GM06990 (cell line): ENCODE measurements at places on chromosomes 2 and 18.

- DNase-seq: no peak
Observed at GRCh38 chr2:148021059-148021861, at the start of gene MBD5. TSS of gene MBD5 (plus strand) at chr2:148021091.

DNA sequence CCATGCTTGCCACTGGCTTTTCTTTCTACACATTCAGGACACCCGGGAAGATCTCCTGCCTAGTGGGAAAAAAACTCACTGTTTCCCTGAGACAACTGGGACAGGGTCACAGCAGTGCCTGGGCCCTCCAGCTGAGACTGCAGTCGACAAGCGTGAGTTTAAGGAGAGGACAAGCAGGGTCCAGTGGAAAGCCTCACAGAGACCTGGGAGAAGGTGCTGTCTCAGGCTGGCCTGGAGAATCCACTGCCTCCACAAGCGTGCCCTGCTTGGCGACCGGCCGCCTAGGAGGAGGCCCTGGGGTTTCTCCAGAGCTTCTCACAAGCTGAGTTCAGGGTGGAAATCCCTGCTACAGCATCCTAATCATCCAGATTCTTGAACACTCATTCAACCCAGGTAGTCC lies 519.6 kb upstream of the RAB6C start:
- no peak for DNase-seq

- no peak for DNase-seq
Observed at GRCh38 chr2:215288112-215288815, 23.6 kb upstream of the ATIC start.

GRCh38 chr2:71611247-71611646 lies 157.9 kb downstream of the DYSF start:
- DNase-seq: no peak

- DNase-seq: no peak
Observed at GRCh38 chr18:13378150-13378549, 159.6 kb downstream of the LDLRAD4 start.

DNA sequence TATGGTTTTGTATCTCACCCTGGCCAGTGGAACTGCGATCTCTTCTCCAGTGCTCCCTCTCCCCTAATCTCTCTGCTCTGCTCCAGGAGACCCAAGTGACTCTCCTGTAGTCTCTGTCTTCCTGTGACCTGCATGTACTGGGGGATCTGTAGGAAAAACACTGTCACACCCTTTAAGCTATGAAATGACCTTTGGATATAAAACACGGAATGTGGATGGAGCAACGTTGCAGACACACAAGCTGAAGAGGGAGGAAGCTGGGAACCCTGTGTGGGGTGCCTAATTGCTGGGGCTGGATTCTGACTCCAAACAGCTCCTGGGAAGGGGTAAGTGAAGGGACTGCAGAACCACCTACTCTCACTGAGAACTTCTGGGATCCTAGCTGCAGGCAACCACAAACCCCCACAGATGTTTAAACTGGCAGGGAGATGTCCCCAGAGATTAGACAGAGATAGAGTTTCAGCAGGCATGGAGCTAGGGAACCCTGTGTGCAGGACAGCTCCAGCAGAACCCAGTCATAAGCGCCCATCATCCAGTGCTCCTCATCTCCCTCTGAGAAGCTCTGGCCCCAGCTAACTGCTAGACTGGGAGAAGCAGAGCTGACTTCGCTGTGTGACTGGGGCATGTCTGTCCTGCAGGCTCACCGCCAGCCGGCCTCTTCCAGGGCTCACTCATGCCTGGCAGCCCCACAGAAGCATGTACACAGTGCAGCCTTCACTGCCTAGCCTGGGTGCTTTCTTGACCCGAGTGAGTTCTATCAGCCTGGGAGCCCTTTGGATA lies 482.7 kb upstream of the SETBP1 start:
- no peak for DNase-seq

GRCh38 chr2:42183775-42184174 lies 14.6 kb downstream of the EML4 start:
- DNase-seq: no peak

- DNase-seq: no peak
Observed at GRCh38 chr2:219919506-219919905, 292.1 kb downstream of the SLC4A3 start.

DNA sequence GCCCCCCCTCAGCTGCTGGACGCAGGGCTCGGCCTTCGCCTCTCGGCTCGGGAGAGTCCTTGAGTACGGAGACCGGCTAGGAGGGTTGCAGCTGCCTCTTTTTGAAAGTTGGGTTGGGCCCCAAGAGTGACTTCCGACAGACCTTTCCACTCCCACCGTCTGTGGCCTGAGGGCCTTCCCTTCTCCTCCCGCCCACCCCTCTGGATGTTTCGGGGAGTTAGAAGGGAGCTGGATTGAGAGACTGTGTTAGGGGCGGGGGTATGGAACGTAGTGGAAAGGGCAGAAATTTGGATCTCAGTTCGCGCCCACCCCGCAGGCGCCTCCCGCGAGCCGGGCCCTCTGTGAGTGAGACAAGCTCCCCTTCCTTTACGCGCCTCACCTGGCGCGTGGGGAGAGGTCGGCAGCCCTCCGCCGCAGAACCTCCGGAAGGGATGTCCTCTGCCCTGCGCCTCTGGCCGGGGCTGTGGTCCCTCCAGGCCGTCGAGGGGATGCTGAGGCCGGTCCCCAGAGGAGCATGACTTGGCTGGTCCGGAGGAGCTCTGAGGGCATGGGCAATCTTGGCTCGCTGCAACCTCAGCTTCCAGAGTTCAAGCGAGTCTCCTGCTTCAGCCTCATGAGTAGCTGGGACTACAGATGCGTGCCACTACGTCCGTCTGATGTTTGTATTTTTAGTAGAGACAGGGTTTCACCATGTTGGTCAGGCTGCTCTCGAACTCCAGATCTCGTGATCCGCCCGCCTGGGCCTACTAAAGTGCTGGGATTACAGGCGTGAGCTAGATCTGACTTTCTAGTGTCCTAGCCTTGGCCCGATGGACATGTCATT lies 15.9 kb downstream of the C2orf74 start:
- peak; percentile 68 for DNase-seq

DNA sequence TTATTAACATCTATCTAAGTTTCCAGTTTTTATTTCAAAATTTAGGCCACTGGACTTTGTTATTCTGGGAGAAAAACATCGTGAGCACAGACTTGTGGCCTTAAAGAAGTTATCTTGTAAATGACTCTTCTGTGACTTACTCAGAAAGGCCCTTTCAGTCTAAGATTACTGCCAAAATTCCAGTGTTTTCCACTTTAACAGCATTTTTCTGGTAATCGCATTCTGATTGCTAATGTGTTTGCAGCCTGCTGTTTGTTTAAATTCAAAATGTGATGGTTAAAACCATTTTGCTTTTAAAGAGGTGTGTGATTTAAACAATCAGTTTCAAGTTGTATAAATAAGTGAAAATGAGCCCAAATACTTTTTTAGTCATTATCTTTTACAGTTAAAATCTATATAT lies 136.7 kb upstream of the DAPL1 start:
- no peak for DNase-seq

GRCh38 chr18:4721545-4721944 lies 266.4 kb upstream of the DLGAP1 start:
- no peak for DNase-seq

DNA sequence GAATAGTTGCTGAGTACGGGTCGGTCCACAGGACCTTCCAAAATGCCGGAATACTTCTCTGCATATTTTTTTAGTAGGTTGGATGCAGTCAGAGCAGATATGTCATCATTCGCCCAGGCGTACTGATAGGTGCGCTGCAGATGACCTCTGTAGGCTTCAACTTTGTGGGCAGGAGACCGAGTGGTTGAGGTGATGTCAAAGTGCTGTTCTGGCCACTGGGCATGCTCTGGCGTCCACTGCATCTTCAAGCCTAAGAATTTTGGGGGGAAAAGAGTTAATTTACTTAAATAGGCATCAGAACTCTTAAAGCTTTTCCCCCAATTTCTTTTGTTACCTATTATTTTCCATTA lies 124.3 kb downstream of the FIGN start:
- no peak for DNase-seq

DNA sequence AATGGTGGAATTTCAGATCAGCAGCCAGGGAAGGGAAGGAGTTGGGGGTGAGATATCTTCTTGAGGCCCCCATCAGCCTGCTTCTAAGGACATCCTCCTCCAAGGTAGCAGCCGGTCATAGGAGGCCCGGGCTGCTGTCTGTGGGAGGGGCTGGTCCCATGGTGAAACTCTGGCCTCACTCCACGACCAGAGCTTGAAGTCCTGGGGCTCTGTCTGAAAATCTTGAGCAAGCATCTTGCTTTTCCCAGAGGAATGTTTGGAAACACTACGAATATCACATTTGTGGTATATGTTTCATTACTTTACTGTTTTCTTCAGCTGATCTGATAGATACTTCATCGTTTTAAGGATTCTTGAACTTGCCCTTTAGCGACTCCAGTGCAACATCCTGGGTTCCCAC lies 103.7 kb downstream of the CTAGE1 start:
- DNase-seq: no peak

- no peak for DNase-seq
Observed at GRCh38 chr2:8288206-8288605, 393.6 kb upstream of the ID2 start.

- no peak for DNase-seq
Observed at GRCh38 chr2:25617948-25618646, 55.3 kb downstream of the DTNB start.

GRCh38 chr2:19839438-19839837 lies 62.3 kb downstream of the TTC32 start:
- DNase-seq: no peak

DNA sequence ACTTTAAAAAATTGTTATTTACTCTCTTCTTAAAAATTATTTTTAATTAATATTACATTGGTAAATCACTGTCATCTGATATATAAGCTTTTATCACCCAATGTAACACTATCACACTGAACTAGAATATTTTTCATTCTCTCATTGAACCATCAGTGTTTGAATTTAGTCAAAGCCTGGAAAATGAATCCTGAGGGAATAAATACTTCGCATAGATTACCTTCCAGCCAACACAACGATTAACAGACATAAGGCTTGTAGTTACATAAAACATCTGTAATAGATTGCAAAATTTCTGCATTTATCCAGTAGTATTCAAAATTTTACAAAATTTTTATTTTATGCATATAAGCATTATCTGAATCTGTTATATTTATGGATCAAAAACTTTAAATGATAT lies 314.9 kb downstream of the ERBB4 start:
- no peak for DNase-seq

DNA sequence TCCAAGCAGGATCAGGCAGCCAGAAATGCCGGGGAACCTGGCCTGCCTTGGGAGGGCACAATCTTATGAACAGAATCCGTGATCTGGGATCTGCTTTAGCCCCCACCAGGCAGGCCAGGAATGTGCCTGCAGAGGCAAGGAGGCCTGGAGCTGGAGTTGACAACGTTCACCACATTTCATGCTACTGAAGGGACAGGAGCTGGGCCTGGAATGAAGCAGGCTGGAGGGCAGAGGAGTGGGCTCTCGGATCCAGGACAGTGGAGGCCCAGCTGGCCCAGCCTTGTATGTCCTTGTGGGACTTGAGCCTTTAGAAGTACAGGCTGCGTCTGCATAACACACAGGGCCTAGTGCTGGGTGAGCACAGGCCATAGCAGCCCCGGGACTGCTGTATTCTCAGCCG lies 91.8 kb downstream of the KLHL29 start:
- DNase-seq: no peak

DNA sequence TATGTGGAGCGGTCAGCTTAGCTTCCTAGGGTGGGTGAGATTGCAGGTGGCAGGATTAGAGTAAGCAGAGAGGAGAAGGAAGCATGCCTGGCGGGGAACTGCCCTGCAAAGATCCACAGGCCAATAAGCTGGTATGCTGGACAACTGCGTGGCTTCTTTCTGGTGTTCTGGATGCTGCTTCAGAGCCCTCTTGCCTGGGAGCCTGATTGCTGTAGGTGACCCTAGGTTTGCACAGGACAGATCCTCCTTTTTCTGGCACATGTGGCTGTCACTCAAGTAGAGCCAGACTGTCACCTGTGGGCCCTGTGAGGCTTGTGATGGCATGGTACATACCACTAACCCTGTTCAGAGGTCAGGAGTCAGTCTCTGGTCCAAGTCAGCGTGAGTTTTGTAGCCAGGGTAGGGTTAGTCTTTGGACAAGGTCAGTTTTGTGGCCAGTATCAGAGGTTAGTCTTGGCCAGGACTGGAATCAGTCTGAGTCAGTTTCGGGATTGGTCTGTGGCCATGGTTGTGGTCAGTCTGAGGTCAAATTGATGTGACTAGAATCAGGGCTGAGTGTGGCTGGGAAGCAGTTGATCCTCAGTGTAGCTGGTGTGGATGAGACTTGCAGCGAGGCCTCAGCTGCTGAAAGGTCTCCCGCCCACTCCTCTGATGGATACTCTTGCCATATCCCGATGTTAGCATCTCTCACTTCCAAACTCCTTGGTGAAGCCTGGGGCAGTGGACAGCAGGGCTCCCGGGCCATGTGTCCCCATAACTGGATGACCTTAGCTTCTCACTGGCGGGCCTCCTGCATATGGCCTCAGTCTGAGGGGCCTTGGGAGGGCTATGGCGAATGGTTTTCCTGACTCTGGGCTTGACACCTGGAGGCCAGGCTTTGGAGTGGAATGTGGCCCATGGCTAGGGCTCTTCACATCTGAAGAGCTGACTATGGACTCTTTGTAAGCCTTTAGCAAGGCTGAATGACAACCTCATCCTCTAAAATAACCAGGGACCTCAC lies 260.5 kb downstream of the DYSF start:
- no peak for DNase-seq
